A549 treated with ZK216348 at 1 μM for 4 hours (cell line): ENCODE measurements at places on chromosomes 1 and 21. TPM values are rescaled to one million over a fixed set of nuclear protein-coding genes. Genes with fewer than 3 reads are reported as not detected.

Gene SHISAL2A
- 0.21 to 0.28 TPM (median 0.27 TPM) in 4 of 5 replicates, not detected in the other for total RNA-seq

Gene FCRL3
- total RNA-seq, result not detected in 5 replicates

Gene AQP10
- not detected in 5 replicates for total RNA-seq

Gene SLC30A1
- total RNA-seq, result 11.8 to 24.0 TPM (median 21.8 TPM) in 5 replicates

Gene FCGR2B
- not detected in 5 replicates for total RNA-seq

Gene LRRIQ3
- 0.59 to 0.82 TPM (median 0.69 TPM) in 5 replicates for total RNA-seq

Gene CA6
- not detected in 5 replicates for total RNA-seq

Gene ZNF695
- 2.1 to 3.4 TPM (median 2.7 TPM) in 5 replicates for total RNA-seq

Gene DEPDC1
- 7.3 to 19.1 TPM (median 15.3 TPM) in 5 replicates for total RNA-seq

Gene ABCA4
- 0.04 to 0.13 TPM (median 0.09 TPM) in 3 of 5 replicates, not detected in the others for total RNA-seq

Gene KIF26B
- 0.04 to 0.09 TPM (median 0.05 TPM) in 5 replicates for total RNA-seq

Gene CFAP141
- total RNA-seq, result not detected in 5 replicates

Gene GJC2
- 0.24 to 0.66 TPM (median 0.58 TPM) in 5 replicates for total RNA-seq

Gene MFSD2A
- total RNA-seq, result 3.8 to 5.2 TPM (median 4.3 TPM) in 5 replicates

Gene MCOLN2
- 1.7 to 2.4 TPM (median 2.2 TPM) in 5 replicates for total RNA-seq

Gene IGSF3
- total RNA-seq, result 14.3 to 23.2 TPM (median 19.3 TPM) in 5 replicates
